ENCODE measurements at places on chromosomes 13 and 19.

DNA sequence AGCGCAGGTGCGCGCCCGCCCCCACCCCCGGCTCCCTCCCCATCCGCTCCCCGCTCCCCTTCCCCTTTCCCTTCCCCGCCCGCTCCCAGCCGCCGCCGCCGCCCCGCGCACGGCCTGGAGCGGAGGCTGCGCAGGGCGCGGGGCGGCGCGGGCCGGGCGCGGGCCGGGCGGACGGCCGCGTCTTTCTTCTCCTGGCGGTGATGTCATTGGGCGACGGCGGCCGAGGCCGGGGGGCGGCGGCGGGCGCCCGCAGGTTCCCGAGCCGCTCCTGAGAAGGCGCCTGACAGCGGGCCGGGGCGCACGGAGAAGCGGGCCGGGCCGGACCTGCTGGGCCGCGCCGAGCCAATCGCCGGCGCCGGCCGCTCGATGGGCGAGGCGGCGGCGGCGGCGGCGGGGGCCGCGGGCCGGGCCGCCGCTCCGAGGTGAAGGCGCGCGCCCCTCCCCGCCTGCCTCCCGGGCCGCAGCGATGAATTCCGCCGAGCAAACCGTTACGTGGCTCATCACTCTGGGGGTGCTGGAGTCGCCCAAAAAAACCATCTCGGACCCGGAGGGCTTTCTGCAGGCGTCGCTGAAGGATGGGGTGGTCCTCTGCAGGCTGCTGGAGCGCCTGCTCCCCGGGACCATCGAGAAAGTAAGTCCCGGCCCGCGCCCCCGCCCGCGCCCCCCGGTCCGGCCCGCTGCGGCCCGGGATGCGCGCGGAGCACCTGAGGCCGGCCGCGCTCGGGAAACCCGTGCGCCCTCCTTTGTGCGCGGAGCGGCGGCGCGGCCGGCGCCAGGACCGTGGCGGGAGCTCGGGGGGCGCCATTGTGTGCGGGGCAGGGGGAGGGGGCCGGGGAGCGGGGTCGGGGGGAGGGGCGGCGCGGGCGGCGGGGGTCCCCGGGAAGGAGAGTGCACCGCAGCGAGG, at the start of gene ARHGEF7:
Gene ARHGEF7, plus strand, starts transcription at position 250 of the 904 bp plus-strand sequence. Its CDS starts 217 bp downstream, at position 467.
- no peak for DNase-seq

DNA sequence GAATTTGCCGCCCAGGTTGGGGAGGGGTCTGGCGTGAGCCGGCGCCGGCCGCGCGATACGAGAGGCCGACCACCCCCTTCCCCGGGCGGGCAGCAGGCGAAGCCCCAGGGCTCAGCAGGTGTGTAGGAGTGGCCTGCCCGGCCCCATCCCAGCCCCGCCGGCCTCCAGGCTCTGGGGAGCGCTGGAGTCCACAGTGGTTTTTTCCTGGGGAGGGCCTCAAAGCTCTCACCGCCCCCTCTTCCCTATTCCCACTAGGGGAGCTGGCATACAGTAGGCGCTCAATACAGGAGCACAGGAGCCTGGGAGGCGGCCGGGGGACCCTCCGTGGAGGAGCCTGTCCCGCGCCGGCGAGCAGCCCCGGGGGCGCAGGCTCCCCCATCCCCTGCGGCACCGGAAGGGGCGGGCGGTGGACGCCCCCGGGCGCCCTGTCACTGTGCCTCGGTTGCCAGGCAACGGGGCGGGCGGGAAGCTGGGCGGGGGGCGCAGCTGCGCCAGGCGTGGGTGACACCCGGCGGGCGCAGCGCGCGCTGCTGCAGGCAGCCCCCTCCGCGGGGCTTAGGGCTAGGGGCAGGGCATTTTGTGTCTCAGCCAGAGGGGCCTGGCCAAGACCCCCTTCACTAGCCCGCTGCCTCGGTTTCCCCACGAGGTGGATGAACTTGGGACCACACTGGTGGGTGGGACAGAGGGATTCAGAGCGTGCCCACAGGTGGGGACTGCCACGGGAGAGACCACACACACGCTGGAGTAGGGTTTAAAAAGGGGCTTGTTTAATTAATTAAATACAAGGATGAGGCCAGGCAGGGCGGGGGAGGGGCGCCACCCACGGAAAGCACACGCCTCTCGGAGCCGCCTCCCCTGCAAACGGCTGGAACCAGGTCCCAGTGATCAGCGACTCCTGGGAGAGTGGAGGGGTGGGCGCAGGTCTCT, 3.6 kb upstream of the REXO1 start:
- no peak for DNase-seq

DNA sequence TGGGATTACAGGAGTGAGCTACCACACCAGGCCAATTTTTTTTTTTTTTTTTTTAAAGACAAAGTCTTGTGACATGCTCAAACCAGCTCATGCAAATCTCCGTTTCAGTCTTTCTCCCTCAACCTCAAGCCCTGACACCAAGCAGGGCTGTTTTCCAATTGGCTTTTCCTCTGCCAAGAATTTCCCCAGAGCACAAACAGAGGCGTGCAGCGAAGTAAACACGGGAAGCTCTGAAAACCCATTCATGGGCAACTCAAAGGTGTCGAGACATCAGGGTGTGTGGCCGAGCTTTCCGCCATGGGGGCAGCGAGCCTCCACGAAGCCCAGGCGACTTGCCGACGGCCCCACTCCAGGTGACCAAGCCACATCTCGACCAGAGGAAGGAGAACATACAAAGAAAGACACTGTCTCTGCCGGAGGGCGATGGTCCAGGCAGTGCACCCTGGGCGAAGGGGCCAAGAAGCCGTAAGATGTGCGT, 70.0 kb downstream of the INSR start:
- no peak for DNase-seq

DNA sequence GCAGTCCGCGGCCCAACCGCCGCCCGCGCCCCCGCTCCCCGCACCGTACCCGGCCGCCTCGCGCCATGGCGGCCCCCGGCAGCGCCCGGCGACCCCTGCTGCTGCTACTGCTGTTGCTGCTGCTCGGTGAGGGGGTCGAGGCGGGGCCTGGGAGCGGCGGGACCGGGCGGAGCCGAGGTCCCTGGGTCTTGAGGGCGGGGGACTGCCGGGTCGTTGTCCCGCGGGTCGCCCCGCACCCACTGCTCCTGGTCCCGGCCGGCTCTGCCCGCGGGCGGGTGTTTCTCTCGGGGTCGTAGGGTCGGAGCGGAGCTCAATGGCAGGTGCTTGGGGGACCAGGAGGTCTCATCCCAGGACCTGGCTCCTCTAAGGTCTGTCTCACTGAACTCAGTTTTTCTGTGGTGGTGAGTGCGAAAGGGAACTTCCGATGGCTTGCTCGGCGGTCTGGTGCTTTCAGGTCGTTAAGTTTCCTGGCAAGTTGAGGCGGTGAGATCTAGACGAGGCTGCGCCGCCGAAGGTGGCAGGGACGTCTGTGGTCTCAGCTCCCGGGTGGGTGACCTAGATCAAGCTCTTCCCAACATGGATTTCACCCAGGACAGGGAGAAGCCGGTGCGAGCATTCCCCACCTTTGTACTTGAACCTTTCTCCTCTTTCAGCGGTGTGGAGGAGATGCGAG, 467 bp downstream of the LAMP1 start:
- no peak for DNase-seq

GRCh38 chr19:31716826-31717225, 367.6 kb upstream of the TSHZ3 start:
- no peak for DNase-seq

GRCh38 chr19:45826934-45827333, 11.8 kb upstream of the RSPH6A start:
- DNase-seq: no peak

GRCh38 chr19:10724573-10725071, 6.7 kb downstream of the DNM2 start:
- no peak for DNase-seq

DNA sequence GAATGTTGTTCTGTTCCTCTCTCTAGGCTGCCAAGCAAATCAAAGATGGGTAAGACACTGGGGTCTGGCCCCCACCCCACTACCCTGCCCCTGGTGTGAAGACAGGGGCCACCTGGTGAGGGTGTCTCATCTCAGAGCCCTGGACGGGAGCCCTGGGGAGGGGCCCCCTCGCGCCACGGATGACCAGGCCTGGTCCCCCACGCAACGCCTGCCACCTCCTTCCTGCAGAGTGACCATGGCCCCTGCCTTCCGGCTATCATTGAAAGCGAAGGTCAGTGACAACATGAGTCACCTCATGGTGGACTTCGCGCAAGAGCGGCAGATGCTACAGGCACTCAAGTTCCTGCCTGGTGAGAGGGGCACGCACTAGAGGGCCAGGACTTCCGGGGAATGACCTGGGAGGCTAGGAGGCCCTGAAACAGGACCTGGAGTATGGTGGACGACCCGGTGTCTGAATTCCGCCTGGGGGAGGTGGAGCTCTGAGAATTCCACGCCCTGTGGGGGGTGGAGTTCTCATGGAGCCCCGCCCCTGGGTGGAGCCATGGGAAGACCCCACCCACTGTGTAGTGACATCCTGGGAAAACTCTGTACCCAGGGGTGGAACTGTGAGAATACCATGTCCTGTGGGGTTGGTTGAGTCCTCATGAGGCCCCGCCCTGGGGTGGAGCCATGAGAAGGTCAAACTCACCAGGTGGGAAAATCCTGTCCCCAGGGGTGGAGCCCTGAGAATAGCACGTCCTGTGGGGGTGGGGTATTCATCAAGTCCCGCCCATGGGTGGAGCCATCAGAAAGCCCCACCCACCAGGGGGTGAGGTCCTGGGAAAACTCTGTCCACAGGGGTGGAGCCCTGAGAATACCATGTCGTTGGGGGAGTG, 6.1 kb downstream of the FSD1 start:
- DNase-seq: no peak

DNA sequence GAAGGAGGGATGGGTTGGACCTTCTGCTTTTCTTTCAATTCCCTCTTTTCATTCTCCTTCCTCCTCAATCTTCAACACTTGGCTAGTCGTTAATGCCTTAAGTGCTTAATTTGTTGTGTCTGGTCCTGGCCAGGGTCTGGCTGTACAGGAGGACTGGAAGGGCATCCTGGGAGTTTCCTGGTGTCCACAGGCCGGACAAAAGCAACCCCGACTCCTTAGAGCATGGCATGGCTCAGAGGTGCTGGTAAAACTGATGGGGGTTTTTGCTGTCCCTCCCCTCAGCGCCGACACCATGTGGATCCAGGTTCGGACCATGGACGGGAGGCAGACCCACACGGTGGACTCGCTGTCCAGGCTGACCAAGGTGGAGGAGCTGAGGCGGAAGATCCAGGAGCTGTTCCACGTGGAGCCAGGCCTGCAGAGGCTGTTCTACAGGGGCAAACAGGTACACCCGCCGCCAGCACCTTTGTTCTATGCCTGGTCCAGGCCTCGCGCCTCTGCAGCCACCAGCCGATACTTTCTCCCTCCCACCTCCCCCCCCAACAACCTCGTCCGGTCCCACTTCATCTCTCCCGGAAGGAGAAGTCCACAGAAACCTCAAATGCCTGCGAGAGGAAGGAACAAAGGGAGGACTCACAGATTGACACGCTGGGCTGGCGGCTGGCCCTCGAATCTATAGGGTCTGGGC, 1.4 kb downstream of the UHRF1 start:
- no peak for DNase-seq

DNA sequence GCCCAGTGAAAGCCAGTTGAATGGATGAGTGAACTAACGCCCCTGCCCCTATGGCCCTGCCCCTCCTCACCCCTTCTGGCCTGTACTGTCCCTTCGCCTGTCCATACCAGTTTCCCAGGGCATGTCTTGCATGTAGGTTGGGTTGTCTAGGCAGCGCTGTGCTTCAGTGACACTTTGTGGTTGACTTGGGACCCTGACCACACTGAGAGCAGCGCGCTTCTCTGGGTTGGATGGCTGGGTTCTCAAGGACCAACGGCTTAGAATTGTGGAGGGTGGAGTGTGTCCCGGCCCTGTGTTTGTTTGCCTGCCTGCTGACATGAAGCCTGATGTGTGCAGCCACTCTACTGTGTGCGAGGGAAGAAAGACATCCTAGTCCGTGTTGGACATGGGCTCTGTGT, 15.8 kb downstream of the GATAD2A start:
- DNase-seq: no peak

GRCh38 chr19:11375143-11375948, 880 bp downstream of the SWSAP1 start:
- no peak for DNase-seq

DNA sequence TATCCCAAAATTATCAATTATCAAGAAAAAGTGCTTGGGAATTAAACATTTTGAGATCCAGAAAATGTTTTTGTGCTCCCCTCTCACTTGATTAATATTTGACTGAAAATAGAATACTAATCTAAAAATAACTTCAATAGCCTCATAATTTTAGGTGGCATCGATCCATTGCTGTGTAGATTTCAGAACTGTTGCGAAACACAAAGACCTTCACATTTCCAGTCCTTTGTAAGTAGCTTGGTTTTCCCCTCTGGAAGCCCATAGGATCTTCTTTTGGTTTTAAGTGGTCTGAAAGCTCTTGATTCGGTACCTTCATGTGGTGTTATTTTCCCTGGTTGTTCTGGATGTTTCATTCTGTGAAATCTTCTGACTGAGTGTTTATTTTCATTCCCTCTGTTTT, 176.5 kb downstream of the NUFIP1 start:
- DNase-seq: no peak

DNA sequence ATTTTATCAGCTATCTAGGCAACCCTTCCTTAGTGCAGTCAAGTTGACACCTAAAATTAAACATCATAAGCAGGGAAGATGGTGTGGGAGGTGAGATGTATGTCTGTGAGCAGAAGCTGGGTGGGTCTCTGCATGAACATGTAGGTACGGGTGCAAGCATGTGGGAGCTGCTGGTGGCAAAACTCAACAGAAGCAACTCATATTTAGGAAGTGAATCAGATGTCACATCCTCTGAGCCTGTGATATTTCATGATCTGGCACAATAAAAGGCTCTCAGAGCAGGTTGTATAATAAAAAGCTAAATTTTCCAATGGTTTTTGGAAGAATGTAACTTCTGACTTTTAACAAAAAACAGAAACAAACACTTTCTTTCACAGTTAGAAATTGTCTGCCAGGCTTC, 44.4 kb downstream of the C1QTNF9 start:
- DNase-seq: no peak

DNA sequence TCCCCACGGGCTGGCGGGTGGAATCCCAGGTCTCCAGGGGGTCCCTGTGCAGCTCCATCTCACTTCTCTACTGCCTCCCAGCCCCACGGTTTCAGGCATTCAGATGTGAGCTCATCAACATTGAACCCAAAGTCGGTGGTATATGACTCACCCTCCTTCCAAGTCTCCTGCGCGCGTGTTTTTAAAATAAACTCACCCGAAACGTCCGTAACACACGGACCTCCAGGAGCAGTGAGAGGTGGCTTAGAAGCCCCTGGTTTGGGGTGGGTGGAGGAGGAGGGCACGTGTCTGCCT, 14.0 kb upstream of the CRTC1 start:
- no peak for DNase-seq

- DNase-seq: no peak
Measured at GRCh38 chr19:45258862-45259261, 7.8 kb downstream of the MARK4 start.

- DNase-seq: no peak
Measured at GRCh38 chr13:72384879-72385278, 342.6 kb downstream of the MZT1 start.

DNA sequence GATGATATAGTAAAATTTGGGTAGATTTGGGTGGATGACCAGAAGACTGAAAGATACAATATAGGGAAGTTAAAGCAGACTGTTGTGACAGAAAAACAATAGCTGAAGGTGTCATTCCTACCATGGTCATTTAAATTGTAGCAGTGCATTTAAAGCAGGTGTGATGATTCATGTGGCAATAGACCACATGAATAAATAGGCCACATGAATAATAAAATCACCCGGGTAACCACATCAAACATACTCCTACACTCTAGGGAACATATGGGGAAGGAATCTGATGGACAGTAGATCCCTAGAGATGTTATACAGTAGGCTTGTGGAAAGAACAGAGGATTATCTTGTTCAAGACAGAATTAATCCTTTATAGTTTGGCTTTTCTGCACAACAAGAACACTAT, 392.6 kb downstream of the SLITRK5 start:
- no peak for DNase-seq

- no peak for DNase-seq
Measured at GRCh38 chr13:60303166-60303565, 93.9 kb upstream of the TDRD3 start.

All from smooth muscle cell of the brain vasculature (primary cell).